KBM-7 (cell line): ENCODE measurements at places on chromosomes 3 and 15.

DNA sequence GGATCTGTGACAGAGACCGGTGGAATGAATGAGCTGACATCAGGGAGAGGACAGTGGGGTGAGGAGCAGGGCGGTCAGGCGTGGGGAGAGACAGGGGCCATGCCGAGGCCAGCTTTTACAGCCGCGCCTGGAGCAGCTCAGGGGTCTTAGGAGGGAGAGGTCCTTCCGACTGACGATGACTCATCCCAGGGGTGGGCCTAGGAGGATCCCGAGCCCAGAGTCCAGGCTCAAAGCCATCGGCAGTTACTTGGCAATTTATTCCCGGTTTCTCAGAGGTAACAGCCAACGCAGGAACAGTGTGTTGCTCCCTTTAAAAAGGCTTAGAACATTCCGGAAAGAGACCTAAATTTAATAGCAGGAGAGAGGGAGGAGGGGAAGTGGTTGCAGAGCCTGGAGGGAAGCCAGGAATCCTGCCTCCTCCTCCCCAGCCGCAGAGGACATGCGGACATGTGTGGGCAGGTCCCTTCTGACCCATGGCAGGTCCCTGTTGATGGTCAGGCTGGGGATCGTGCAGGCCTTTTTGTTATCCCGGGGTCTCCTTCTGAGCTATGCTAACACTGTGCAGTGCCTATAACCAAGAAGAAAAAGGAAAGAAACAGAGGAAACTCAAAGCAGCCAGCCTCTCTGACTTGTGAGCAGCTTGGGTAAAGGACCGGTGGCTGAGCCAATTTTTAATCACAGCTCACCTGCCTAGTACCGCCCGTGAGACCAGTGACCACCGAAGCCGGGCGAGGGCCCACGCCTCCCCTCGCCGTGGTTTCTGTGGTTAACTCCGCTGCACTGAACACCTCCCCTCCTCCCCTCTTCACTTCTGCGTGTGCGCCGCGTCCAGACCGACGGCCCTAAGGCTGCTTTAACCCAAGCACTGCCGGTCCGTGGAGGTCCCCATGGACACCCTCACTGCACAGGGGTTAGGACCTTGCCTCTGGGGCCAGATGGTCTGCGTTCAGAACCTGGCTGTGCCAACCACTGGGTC is 392.4 kb upstream of the PROK2 start:
- peak; percentile 80 for DNase-seq

GRCh38 chr3:124363476-124363875 is 366.8 kb upstream of the UMPS start:
- DNase-seq, result no peak

- DNase-seq, result no peak
Observed at GRCh38 chr15:56959318-56959648, 40.8 kb downstream of the TCF12 start.

DNA sequence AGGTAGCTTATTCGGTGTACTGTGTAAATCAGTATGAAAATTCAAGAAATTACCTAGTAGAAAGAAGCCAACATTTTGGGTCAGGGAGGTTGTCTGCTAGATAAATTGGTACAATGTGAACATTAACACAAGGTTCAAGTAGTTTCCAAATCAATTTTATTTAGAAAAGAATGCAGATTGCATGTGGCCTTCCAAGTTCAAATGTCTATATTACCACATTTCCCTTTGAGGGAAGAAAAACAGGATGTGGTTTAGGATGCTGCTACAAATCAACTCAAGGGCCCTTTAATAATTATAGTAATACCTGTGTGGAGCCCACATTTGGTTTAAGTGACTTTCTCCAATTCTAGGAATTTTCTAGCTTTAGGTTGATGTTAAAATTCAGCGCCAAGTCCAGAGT is 57.5 kb downstream of the CADPS start:
- peak; percentile 3 for DNase-seq

DNA sequence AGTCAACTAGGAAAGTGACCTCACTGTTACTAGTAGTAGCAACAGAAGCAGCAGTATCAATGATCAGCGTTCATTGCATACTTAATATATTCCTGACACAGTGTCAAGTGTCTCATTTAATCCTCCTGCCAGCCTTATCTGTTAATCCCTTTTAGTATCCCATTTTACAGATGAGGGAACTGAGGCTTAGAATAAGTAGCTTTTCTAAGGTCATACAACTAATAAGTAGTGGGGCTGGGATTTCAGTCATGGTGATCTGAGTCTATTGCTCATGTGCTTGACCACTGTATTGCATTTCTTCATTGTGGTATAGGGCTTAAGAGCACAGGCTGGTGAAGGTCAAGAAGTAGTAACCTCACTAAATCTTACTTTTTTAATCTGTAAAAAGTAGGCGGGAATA is 233.6 kb downstream of the PTPRG start:
- no peak for DNase-seq

- peak; percentile 69 for DNase-seq
Observed at GRCh38 chr3:32816439-32817256, 1.1 kb upstream of the TRIM71 start.

DNA sequence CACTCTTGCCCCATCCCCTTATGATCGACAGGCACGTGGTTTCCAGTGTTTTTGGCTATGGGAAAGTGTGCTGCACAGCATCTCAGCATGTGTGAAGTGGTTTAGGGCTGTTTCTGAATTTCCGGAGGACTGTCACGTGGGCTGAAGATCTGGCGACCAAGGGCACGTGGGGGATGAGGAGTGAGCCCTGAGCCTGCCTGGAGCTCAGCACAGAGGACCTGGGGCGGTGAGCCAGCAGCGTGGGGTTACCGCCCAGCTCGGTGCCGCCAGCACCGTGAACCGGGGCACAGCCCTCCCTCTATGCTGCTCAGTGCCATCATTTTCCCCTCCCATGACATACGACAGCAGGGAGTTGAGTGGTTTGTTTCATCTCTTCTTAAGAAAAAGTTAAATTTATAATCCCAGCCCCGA is 150.2 kb downstream of the DNAJB8 start:
- no peak for DNase-seq
